Aorta (tissue), 5 donors: ENCODE measurements at places on chromosomes 12 and 14. TPM values are rescaled to one million over a fixed set of nuclear protein-coding genes. Genes with fewer than 3 reads are reported as not detected.

GRCh38 chr12:5503774-5504173 lies 71.9 kb downstream of the NTF3 start:
- H3K4me1 ChIP-seq: no peaks in the 10 kb centered on the region
- H3K27ac ChIP-seq: no peak overlapping the region
- no peaks in the 10 kb centered on the region for H3K36me3 ChIP-seq
- no peak overlapping the region for H3K4me3 ChIP-seq
- no peaks in the 10 kb centered on the region for H3K27me3 ChIP-seq

DNA sequence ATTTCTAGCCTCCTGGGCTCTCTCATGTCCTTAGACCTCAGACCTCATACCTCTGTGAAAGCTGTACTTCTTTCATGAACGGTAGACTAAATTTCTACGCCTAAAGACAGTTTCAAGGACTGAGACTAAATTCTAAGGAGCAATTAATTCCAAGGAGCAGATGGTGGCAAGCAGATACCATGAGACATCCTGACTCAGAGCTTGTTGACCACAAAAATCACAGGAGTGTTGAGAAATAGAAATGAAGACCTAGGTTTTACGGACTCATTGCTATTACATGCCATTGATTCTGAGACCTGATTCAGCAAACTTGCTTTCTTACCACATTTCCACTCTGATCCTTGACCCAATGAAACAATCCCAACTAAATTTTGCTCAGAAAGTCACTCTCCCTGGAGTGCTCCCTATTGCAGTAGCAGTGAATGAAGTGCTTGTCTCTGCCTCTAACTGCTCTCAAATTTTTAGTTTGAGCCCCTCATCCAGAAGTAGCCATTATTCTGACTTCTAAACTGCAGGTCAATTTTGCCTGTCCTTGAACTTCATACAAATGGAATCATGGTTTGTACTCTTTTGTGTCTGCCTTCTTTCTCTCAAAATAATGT lies 52.0 kb downstream of the PEX5 start:
- no peaks in the 10 kb centered on the region for H3K27me3 ChIP-seq
- H3K4me1 ChIP-seq: no peaks in the 10 kb centered on the region
- H3K36me3 ChIP-seq: no peaks in the 10 kb centered on the region
- no peak overlapping the region for H3K27ac ChIP-seq

DNA sequence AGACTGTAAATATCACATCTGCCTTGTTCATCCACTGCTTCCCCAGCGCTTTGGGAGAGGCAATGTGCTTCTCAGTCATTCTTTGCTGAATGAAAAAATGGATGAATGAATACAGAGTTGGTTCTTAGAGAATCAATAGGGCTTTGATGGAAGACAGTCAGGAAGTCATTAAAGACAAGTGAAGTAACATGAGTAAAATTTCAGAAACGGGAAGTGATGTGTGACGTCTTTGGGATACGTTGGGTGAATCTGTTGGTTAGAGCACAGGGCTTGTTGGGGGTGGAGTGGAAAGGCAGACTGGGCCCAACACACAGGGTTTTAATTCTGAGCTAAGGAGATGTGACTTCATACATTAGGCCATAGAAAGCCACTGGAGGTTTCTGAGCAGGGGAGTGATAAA lies 39.0 kb upstream of the NRXN3 start:
- H3K4me1 ChIP-seq: no peaks in the 10 kb centered on the region
- no peak overlapping the region for H3K27ac ChIP-seq
- DNase-seq: no peak
- H3K4me3 ChIP-seq: no peak overlapping the region
- no peaks in the 10 kb centered on the region for H3K27me3 ChIP-seq
- no peaks in the 10 kb centered on the region for H3K36me3 ChIP-seq

Gene ATXN2
- polyA plus RNA-seq: 23.8 TPM

GRCh38 chr12:57105011-57105753 lies 6.0 kb downstream of the STAT6 start:
- H3K4me3 ChIP-seq: no peak overlapping the region
- no peak for DNase-seq
- H3K27me3 ChIP-seq: no peaks in the 10 kb centered on the region
- no peaks in the 10 kb centered on the region for H3K4me1 ChIP-seq

DNA sequence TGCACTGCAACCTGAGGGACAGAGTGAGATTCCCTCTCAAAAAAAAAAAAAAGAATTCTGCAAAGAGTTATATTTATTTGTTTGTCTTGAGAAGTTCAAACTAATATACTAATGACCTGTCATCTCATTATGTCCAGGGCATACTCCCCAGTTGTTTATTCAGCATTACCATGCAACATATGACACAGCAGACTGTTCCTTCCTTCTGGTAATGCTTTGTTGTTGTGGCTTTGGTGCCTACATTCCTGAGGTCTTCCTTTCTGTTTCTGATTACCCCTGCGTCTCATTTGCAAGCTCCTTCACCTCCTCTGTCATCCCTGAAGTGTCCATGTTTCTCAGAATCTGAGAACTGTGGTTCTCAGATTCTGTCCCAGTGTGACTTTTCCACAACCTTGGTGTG lies 55.3 kb downstream of the DERA start:
- H3K27ac ChIP-seq: no peak overlapping the region
- no peak overlapping the region for H3K4me3 ChIP-seq
- DNase-seq: no peak
- no peaks in the 10 kb centered on the region for H3K4me1 ChIP-seq

GRCh38 chr12:50790081-50790480 lies 26.2 kb downstream of the ATF1 start:
- H3K4me1 ChIP-seq: peaks cover 8% of the 10 kb centered on the region
- H3K36me3 ChIP-seq: no peaks in the 10 kb centered on the region
- no peak for DNase-seq
- H3K4me3 ChIP-seq: no peak overlapping the region
- no peaks in the 10 kb centered on the region for H3K27me3 ChIP-seq
